ENCODE measurements at places on chromosomes 1 and 21.

DNA sequence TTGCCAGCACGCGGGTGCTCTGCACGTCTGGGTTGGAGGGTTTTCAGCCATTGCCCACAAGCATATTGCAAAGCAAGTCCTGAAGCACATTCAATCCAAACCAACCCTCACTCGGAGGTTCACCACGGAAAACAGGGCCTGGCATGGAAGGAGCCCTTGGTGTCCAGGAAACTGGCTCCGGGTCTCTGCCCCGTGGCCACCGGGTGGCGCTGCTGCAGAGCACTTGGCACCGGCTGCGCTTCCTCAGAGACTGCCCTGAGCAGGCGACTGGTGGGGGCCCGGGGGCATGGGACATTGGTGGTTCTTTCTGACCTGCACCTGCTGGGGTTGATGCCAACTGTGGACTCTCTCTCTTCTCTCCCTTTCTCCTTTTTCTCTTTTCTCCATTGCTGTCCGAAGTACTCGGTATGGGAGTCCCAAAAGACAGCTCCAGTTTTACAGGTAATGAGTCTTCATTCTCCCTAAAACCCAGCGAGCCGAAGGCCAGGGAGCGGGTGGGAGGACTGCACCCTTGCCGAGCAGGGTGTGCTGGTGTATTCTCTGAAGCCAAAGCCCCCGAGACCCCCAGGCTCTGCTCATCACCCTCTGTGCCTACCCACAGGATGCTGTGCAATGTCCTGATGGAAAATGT lies 4.1 kb upstream of the KCNAB2 start:
- no peak for DNase-seq

DNA sequence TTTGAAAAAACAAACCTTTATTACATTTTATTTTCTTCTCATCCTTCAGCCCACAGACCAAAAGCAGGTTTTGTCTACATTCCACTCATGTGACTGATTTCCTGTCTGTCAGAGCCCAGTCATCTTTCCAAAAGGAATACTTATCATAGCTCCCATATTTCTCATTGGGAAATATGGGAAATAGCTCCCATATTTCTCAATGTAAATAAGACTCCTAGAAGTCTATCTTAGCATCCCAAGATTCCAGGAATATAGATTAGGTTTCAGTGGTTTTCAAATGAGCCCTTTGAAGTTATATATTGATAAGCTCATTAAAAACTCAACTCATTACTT lies 19.1 kb upstream of the NRDC start:
- DNase-seq: no peak

DNA sequence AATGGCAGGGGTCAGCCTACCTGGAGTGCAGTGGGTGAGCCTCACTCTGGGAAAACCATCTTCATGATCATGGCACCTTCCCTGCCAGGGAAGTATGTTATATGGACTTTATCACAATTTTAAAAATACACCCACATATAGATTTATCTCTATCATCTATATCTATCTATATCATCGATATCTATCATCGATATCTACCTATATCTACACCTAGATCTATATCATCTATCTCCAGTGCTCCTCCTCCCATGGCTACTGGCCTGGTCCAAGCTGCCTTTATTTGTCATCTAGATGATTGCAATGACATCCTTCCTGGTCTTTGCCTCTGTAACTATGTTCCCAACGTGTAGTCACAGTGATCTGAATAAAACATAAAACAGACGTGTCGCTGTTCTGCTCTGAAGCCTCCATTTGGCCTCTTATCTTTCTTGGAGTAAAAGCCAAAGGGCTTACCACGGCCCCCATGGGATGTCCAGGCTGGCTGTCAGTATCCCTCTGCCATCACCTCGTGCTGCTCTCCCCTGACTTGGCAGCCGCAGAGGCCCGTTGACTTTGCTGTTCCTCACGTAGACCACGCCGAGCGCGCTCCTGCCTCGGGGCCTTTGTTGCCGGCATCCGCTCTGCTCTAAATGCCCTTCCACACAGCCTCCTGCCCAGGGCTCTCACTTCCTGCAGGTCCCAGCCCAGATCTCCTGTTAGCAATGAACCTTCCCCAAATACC lies 20.6 kb upstream of the KIF26B start:
- no peak for DNase-seq

DNA sequence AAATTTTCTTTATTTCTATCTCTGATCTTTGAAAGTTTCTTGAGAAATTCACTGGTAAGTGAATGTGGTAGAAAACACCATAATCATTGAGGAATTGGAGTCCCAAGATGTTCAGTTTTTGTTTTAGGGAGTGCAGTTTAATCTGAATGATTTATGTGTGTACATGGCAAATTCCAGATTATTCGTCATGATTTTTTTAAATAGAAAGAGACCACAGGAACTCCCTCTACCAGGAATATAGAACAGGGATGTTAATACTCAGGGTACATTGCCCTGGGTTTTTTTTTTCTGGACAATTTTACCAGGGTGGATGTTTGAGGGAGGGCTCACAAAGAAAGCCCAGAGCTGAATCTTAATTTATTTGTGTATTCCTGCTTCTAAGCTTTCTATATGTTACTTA lies 109.0 kb downstream of the VPS13D start:
- no peak for DNase-seq

DNA sequence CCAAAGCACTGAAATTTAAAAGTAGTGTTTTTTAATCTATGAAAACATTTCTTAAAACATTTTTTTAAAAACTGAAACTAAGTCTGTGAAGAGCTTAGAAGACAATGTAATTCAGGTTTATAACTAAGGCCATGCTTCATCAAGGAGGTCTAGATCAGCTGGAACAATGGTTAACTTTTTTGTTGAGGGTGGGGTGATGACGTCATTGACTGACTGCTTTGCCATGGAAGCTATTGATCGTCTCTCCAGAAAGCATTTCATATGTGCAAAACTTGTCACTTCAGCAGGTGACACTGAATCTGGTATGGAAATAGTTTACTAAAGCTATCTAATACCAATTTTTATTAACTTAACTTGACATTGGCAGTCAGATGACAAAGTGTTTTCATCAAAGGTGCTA lies 21.0 kb downstream of the RAVER2 start:
- no peak for DNase-seq

GRCh38 chr1:19979494-19979977 lies at the start of gene PLA2G2A:
PLA2G2A (minus strand) TSS chr1:19979618; CDS start chr1:19978773, 845 bp downstream.
- DNase-seq: no peak

DNA sequence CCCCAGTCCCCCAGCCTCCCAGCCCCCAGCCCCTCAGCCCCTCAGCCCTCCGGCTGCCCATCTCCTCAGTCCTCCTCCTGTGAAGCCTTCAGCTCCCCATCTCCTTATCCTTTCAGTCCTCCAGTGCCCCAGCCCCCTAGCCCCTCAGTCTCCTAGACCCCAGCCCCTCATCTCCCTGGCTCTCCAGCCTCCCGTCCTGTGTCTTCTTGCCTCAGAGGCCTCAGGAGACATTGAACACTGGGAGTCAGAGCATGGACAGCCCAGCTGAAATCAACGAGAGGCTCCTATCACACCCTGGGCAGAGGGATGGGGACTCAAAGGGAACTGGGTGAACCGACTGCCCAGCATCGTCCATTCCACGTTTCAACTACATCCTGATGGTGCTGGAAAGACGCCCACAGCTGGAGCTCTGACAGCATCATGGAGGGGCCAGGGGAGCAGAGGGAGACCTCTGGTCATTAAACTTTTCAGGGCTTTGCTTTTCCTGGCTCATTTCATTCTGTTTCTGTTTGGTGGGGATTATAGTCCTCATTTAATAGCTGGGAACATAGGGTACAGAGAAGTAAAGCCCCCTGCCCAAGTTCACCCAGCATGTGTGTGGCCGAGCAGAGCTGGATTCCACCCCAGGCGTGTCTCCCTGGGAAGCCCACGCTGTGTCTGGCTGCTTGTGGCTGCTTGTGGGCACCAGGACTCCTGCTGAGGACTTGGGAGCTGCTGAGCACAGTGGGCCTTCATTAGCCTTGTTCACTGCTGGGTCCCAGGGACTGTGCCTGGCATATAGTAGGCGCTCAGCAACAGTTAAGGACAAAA lies 396.7 kb downstream of the PTPRU start:
- DNase-seq: no peak

DNA sequence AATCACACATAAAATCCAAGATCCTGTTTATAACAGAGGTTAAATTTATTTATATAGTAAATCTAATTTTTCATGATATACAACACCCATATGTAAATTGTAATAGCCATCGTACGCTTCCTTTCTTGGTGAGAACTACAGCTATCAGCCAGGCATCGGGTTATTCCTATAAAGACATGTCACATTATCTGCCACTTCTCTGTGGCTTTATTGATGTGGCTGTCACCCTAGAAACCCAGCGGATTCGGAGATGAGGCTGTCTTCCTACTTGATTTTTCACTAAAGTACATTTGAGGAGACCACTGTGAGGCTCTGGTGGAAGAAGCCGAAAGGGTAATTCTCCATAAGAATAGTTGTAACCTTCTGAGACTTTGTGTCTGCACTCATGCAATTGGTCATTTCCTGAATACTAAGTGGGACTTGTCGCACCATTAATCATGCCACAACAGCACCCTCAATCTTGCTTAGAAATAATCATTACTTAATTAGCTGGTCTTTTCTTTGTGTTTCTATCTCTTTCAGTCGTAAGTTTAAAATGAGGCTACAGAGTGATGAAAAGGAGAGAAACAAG lies 106.0 kb downstream of the NTNG1 start:
- no peak for DNase-seq

GRCh38 chr1:117481410-117481809 lies 114.2 kb downstream of the MAN1A2 start:
- DNase-seq: no peak

- DNase-seq: no peak
Measured at GRCh38 chr1:61967750-61968149, 225.5 kb downstream of the PATJ start.

DNA sequence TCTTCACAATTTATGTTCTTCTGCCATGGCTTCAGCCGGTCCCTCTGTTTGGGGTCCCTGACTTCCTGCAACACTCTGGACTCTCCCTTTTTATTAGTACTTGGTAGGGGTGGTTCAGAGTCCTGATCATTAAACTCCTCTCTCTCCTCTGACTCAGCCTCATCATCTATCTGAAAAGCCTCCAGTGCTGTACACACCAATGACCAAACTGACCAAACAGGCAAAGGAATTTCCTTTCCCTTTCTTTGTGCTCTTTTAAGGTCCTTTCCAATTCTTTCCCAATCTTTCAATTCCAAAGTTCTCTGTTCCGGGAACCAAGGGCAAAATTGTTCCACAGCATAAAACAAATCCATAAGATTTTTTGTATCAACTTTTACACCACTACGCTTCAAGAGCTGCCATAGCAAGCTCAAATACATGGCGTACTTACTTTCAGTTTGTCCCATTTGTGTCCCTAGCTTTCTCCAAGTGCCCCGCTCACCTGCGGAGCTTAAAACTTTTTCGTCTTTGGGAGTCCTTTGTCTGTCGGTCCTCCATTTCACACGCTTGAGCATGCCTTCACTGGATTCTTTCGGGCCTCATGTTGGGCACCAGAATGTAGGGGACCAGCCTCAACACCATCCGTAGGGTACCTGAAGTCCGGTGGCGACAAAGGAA lies 9.6 kb downstream of the DAP3 start:
- DNase-seq: no peak

DNA sequence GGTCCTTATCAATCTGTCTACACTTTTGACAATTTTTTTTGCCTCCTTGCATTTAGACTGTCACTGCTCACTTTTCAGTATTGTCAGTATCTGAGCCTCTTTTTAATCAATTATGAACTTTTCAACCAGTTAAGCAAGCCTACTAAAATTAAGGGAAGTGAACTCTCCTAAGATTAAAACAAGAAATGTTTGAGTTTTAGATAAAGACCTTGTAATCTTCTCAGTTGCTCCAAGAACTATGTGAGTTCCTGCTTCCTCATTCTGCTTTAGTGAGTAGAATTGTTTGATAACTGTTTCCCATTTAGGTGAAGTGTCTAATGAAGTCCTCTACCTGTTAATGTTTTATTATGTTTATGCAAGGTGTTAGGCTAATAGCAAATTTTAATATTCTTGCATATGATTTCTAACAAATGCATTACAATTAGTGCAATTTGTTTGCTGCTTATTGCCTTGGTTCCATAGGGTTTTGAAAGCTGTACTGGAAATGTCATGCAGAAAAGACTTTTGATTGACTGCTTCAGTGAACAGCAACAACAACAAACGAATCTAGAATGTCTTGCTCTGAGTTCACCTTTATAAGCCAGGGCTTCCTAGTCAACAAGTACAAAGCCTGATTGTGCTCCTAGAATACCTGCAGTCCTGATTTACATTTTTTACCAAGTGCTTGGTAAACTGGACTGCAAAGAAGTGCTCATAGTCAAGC lies 40.9 kb downstream of the PLA2G4A start:
- no peak for DNase-seq

- no peak for DNase-seq
Measured at GRCh38 chr1:61266738-61267137, 184.4 kb downstream of the NFIA start.

All from esophagus squamous epithelium (tissue), 5 donors.